ENCODE measurements at places on chromosomes 4 and X. TPM values are rescaled to one million over a fixed set of nuclear protein-coding genes. Genes with fewer than 3 reads are reported as not detected.

- no peak for DNase-seq
Observed at GRCh38 chr4:1011666-1012033, 224 bp downstream of the FGFRL1 start.

GAB3 gene
- 3.0 TPM for polyA plus RNA-seq

- DNase-seq: no peak
Observed at GRCh38 chrX:108417257-108417656, 21.0 kb downstream of the COL4A6 start.

DGKK gene
- 5.0 TPM for polyA plus RNA-seq

GRCh38 chr4:107744532-107744931, 24.5 kb upstream of the PAPSS1 start:
- no peak for DNase-seq

Data from left renal pelvis (tissue), 4 donors.